ENCODE measurements at places on chromosomes 7 and 10.

GRCh38 chr7:150317748-150318444, 5.3 kb upstream of the LRRC61 start:
- no peak for DNase-seq

DNA sequence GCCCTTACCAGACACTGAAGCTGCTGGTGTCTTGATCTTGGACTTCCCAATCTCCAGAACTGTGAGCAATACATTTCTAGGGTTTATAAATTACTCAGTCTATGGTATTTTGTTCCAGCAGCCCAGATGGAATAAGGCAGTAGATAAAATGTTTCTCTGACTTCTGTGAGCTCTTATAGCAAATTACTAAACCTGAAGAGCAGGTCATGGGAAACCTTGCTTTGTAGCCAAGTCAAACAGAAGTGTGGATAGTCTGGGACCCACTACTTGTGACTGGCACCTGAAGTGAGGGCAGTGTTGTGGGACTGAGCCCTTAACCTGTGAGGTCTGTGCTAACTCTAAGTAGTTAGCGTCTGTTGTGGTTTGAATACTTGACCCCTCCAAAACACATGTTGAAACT, 4.6 kb upstream of the TBRG4 start:
- no peak for DNase-seq

GRCh38 chr10:71964743-71965515, 734 bp downstream of the CHST3 start:
- no peak for DNase-seq

DNA sequence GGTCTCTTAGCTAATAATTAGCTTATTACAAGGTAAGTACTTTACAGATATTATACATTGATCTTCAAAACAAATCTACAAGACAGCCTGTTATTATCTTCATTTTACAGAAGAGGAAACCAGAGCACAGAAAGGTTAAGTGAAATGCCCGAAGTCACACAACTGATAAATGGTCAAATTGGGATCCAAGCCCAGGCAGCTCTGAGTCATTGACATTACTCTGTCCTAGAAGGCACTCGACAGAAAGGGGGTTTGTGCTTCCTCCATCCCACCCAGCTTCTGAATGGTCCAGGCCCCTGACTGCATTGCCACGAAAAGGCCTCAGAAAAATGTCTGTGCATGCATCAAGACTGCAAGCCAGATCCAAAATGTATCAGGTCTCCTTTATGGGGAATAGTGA, 81.3 kb upstream of the ZNF438 start:
- no peak for DNase-seq

DNA sequence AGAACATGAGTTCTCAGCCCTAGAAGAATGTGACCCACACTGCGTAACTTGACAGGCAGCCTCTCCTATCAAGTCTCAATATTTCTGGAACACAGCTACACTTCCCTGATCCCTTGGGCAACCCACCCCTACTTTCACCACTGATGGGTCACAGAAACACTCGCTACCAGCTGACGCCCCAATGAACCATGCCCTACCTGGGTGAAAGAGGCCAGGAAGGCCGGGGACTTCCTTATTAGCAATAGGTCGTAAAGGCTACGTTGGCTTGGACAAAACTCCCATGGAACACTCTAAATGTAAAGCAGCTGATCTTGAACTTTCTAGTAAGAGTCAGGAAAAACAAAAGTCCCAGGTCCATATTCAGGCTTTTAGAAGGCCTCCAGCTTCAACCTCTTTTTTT, 202.3 kb upstream of the KCTD7 start:
- DNase-seq: no peak

GRCh38 chr7:220151-220841, 27.9 kb downstream of the FAM20C start:
- DNase-seq: no peak

DNA sequence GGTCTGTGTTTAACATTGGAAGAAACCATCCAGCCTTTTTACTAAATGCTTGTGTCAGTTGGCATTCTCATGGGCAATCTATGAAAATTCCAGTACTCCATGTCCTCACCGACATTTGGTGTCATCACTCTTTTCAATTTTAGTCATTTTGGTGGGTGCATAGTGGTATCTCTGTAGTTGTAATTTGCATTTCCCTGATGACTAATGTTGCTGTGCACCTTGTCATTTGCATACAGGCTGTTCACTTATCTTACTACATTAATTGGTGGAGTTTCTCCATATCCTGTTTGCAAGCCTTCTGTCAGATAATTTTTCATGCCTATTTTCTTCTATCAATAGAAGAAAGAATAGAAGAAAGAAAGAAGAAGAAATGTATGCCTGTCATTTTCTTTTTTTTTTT, 73.7 kb downstream of the PLPP4 start:
- DNase-seq: no peak

DNA sequence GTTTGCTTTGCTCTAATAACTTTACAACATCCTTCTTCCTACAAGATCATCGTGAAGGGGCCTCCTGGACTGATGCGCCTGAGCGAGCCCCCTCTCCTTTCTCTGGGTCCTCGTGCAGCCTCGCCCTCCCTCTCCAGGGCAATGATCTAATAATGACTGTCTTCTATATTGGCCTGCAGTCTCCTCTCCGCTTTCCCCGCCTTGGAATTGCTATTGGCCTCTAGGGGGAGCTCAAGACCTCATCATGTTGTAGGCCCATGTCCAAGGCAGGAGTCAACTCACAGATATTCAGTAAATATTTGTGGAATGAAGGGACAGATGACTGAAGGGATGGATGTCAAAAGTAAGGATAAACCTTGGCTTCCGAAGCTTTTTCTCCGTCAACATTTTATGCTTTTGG, 1180.3 kb downstream of the TYW1 start:
- DNase-seq: no peak

- DNase-seq: no peak
Measured at GRCh38 chr7:55436457-55436856, 71.3 kb downstream of the LANCL2 start.

DNA sequence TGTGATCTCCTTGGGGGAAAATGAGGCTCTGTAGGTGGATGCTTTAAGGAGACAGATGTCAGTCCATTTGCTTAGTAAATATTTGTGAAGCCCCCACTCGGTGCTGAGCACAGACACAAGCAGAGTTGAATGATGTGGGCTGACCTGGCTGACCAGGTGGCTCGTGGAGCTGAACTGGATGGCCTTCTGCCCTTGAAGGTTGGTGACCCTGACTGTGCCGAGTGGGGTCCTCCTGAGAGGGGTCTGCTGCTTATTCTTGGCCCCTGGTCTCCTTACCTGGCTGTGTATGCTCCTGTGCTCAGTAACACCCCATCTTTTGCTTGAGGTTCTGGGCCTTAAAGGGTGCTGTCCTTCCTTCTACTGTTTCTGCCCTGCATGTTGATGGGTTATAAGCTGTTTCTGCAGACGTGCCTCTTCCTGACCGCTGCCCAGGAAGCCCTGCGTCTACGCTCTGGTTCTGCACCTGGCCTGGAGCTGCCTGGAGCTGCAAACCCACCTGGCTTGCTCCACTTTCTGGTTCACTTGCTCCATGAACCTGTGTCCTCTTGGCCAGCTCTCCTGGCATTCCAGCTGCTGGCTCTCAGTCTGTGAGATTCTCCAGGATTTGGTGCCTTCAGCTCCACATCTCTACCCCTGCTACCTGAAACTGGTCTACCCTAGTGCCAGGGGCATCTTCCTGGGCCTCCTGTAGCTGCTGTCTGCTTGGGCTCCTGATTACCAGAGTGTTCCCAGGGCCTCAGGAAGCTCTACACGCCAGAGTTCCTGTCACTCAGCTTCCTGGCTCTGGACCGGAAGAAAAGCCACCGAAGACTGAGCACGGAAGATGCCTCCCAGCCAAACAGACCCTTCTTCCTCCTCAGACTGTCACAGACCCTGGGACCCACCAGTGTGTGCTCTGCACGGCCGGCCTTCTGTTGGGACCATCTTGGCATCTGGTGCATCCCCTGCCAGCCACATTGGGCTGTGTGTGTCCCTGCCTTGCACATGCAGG, 76.5 kb downstream of the ADCY1 start:
- DNase-seq: no peak

- DNase-seq: no peak
Measured at GRCh38 chr7:72213081-72213480, 199.1 kb downstream of the CALN1 start.
